ENCODE measurements at places on chromosomes 2 and 18.

- no peak for DNase-seq
Observed at GRCh38 chr2:14633461-14634181, 1.1 kb downstream of the LRATD1 start.

GRCh38 chr2:151840216-151841046 lies 12.2 kb upstream of the ARL5A start:
- no peak for DNase-seq

DNA sequence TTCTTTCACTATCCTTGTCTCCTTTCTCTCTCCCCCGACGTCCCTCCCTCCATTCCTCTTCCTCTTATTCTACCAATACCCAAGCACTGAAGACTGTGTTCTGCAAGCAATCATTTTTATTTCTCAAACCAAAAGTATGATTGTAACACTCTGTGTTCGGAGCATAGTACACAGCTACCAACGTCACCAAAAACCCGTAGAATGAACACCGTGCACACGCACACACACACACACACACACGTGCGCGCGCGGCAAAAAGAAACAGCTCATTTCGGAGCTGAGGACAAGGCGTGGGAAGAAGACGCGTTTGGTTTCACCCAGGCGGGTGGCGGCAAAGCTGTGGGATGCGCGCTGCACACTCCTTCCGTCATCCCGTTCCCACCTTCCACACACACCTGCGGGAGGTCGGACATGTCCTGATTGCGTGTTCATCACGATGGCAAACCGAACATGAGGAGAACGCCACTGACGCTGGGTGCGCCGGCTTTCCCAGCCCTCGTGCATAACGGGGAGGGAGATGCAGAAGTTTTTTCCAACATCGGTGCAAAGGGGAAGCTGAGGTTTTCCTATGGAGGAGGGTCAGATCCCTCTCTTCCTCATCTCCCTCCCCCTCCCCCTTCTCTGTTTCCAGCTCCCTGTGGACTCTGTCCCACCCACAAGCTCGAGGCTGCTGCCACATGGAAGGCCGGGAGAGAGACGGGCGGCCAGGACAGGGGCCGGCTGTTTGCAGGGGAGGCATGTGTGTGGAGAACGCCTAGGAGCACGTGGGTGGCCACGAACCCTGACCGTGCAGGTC lies 20.4 kb downstream of the MBP start:
- DNase-seq = no peak

GRCh38 chr2:74756356-74756890 lies 77.5 kb upstream of the HK2 start:
- DNase-seq = no peak

DNA sequence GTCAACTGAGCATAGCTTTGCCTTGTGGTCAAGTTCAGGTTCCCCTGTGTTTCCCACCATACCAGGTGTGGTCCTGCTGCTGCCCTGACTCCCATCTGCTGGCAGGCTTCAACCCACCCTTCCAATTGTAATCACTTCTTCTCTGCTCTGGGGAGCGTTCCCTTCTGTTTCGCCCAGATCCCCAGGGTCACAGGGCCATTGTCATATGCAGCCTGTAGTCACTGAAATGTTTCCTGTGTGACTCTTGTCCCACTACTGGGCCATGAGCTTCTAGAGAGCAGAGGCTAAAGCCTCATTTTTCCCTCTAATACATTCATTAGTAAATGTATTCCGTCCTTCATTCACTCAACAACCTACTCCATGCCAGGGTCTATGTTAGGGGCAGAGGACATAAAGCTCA lies 75.0 kb upstream of the LAPTM4A start:
- DNase-seq = no peak

GRCh38 chr18:40754477-40754876 lies 1200.6 kb upstream of the PIK3C3 start:
- no peak for DNase-seq

GRCh38 chr18:2881840-2882195 lies 35.0 kb downstream of the EMILIN2 start:
- no peak for DNase-seq

GRCh38 chr18:49029628-49030027 lies 78.9 kb upstream of the SMAD7 start:
- no peak for DNase-seq

GRCh38 chr2:122692400-122693083 lies 937.1 kb downstream of the TSN start:
- DNase-seq = no peak

DNA sequence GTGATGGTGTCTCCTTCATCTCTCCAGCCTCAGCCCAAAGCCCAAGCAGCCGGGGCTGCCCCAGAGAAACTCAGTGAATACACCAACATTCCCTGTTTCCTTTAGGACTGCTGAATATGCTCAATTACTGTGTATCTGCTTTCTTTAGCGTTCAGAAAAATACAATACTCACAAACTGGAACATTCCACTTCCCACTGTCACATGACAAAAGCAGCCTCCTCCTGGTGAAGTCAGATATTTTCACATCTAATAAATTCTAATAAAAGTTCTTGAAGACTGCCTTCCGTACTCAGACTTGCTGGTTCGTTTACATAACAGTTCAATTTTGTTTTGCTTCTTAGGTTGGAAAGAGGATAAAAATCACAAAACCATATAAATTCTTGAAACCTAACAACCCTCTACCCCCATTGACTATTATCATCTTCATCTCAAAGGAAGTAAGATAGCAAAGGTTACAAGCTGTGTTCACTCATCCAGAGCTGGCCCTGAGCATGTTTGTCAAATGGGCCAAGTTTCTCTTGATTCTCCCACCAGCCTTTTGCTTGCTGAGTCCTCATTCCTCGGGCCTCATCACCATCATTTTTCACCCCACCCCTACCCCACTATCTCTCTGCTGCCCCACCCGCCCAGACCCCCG lies 190.8 kb upstream of the HNRNPA3 start:
- no peak for DNase-seq

DNA sequence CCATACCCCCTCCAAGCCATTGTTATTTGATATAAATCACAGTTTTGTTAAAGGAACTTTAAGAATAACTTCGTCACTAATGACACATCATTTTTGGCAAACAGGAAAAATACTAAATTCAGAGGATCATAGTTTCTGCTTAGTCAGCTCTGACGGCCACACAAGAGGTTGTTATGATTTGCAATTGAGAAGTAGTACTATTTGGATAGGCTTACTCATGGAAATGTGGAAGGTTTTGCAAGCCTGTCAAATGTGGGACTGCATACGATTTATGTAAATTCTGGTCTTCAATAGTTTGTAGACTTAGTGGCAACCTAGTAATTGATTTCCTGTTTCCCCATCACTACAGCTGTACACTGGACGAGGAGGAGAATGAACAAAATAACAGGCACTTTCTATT lies 108.1 kb downstream of the ARHGEF33 start:
- DNase-seq = no peak

GRCh38 chr18:68983126-68983525 lies 185.2 kb downstream of the CCDC102B start:
- no peak for DNase-seq

GRCh38 chr18:58466636-58467205 lies 162.2 kb downstream of the ALPK2 start:
- DNase-seq = no peak

Measured in activated T-cell treated with anti-CD3 and anti-CD28 coated beads for 4 hours (primary cell).